ENCODE measurements at places on chromosomes 5 and 9. TPM values are rescaled to one million over a fixed set of nuclear protein-coding genes. Genes with fewer than 3 reads are reported as not detected.

GRCh38 chr5:55416306-55416705, 108.5 kb downstream of the MTREX start:
- H3K27ac ChIP-seq = no peak overlapping the region
- no peaks in the 10 kb centered on the region for H3K27me3 ChIP-seq
- H3K36me3 ChIP-seq = peaks cover 44% of the 10 kb centered on the region
- no peak overlapping the region for H3K4me3 ChIP-seq
- peaks cover 31% of the 10 kb centered on the region for H3K4me1 ChIP-seq

DNA sequence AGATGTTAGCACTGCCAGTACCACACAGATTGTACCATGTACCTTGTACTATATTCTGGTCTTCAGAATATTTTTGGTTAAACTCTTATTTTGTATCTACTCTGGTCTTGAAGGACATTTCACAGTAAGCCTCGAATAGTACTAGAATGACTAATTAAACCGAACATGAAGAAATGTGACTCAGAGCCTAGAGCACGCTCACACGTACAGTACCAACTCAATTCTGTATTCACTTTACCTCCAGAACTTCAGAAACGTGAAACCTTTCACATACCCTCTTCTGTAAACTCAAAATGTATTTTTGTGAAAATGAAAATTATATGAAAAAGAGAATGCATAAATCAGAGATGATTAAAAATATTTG, 112.8 kb downstream of the MVB12B start:
- peaks cover 6% of the 10 kb centered on the region for H3K4me1 ChIP-seq
- H3K36me3 ChIP-seq = no peaks in the 10 kb centered on the region
- no peak overlapping the region for H3K27ac ChIP-seq
- no peaks in the 10 kb centered on the region for H3K27me3 ChIP-seq

GRCh38 chr9:85223506-85224125, 518.1 kb downstream of the AGTPBP1 start:
- no peak for DNase-seq
- no peak overlapping the region for H3K4me3 ChIP-seq
- H3K4me1 ChIP-seq = no peaks in the 10 kb centered on the region
- no peak overlapping the region for H3K27ac ChIP-seq
- H3K36me3 ChIP-seq = no peaks in the 10 kb centered on the region

GRCh38 chr5:78591138-78591612, 57.4 kb downstream of the LHFPL2 start:
- no peak for DNase-seq
- H3K4me1 ChIP-seq = no peaks in the 10 kb centered on the region
- H3K4me3 ChIP-seq = no peak overlapping the region

DNA sequence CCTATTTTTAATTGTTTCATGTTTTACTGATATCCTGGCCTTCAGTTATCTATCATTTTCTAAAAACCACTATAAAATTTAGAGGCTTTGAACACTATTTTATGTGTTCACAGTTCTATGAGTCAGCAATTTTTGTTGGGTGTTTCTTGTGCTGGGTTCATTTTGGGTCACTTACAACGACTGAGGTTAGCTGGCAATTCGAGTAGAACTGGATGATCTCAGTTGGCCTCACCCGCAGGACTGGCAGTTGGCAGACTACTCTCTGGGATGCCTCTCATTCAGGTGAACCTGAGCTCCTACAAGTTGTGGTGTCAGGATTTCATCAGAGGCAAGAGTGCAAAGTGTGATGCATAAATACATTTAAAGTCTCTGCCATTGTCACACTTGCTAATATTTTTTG, 151.0 kb upstream of the PAPPA start:
- no peak overlapping the region for H3K27ac ChIP-seq
- no peak overlapping the region for H3K4me3 ChIP-seq
- no peaks in the 10 kb centered on the region for H3K36me3 ChIP-seq

- peaks cover 3% of the 10 kb centered on the region for H3K27me3 ChIP-seq
- no peaks in the 10 kb centered on the region for H3K36me3 ChIP-seq
- no peaks in the 10 kb centered on the region for H3K4me1 ChIP-seq
- no peak for DNase-seq
- H3K27ac ChIP-seq = no peak overlapping the region
- H3K4me3 ChIP-seq = no peak overlapping the region
Measured at GRCh38 chr9:72971411-72971810, 18.6 kb upstream of the ALDH1A1 start.

- no peak overlapping the region for H3K4me3 ChIP-seq
- H3K27ac ChIP-seq = no peak overlapping the region
- no peaks in the 10 kb centered on the region for H3K4me1 ChIP-seq
- DNase-seq = no peak
Measured at GRCh38 chr5:66363097-66363496, 219.0 kb downstream of the SREK1 start.

DNA sequence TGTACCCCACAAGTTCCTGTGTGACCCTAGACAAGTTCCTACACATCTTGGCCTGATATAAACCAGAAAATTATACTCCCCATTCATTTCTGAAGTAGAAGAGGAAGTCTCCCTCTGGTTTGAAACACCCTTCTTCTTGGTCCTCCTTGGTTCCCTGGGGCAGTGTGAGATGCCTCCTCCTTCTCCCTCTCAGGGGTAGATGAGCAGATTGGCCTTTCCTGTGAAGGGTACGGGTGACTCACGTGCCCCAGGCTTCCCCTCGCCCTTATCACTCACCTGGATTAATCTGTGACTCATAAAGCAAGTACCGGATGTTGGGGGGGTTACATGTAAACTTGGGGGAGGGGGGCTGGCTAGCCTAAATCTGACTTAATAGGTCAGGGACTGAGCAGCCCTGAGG, 11.1 kb upstream of the AQP3 start:
- H3K4me1 ChIP-seq = peaks cover 58% of the 10 kb centered on the region
- peak overlapping the region; percentile 13 for H3K4me3 ChIP-seq
- peak; percentile 84 for DNase-seq
- H3K27me3 ChIP-seq = no peaks in the 10 kb centered on the region
- H3K36me3 ChIP-seq = peaks cover 4% of the 10 kb centered on the region

DNA sequence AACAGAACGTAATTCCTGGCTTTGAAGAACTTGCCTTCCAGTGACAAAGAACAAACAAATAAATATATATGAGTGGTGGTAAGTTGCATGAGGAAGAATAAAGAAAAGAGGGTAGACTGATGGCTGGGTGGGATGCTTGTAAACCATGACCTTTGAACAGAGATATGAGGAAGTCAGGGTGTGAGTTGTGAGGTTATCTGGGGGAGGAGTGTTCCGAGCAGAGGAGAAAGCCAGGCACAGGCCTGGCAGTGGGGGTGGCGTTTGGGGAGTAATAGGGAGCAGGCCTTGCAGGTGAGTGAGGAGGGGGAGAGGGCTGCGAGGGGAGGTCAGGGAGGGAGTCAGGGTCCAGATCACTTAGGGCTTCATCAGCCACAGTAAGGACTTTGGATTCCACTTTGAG, 213.4 kb downstream of the PTTG1 start:
- no peaks in the 10 kb centered on the region for H3K4me1 ChIP-seq
- H3K4me3 ChIP-seq = no peak overlapping the region
- H3K27me3 ChIP-seq = peaks cover 8% of the 10 kb centered on the region
- no peak overlapping the region for H3K27ac ChIP-seq
- DNase-seq = no peak

DNA sequence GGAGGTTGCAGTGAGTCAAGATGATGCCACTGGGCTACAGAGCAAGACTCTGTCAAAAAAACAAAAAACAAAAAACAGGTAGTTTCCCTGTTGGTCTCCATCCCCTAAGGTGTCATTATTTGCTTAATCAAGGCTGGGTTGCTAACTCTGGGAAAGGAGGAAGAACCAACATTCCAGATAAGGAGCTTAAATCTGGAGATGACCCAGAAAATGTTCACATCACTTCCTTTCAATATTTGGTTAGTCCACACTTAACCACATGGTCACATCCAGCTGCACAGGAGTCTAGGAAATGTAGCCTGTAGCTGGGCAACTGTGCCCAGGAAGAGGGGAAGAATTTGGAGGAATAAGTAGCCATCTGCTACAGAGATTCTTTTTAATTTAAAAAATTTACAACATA, 25.9 kb upstream of the MEGF9 start:
- no peaks in the 10 kb centered on the region for H3K4me1 ChIP-seq
- DNase-seq = no peak
- peaks cover 2% of the 10 kb centered on the region for H3K36me3 ChIP-seq
- no peak overlapping the region for H3K4me3 ChIP-seq
- no peak overlapping the region for H3K27ac ChIP-seq

DNA sequence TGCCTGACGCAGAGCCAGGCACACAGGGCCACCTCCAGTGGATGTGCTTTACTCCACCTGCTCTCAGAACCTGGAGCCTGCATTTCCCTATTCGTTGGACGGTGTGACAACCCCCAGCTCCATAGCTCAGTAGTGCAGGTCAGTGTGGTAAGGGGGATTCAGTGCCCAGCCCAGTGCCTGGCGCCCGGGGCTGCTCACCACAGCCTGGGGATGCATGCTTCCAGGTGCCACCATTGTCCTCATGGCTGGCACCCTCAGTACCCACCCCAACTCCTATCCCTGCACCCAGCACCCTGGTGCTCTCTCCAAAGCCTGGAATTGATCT, 32.8 kb upstream of the ADAMTS2 start:
- H3K27ac ChIP-seq = no peak overlapping the region
- H3K4me1 ChIP-seq = no peaks in the 10 kb centered on the region
- no peak for DNase-seq
- no peaks in the 10 kb centered on the region for H3K27me3 ChIP-seq
- no peak overlapping the region for H3K4me3 ChIP-seq

GRCh38 chr9:105050296-105050695, 122.3 kb upstream of the ABCA1 start:
- no peak overlapping the region for H3K27ac ChIP-seq
- peaks cover 2% of the 10 kb centered on the region for H3K27me3 ChIP-seq
- DNase-seq = no peak
- no peaks in the 10 kb centered on the region for H3K36me3 ChIP-seq
- peaks cover 36% of the 10 kb centered on the region for H3K4me1 ChIP-seq

- no peak for DNase-seq
- H3K4me3 ChIP-seq = no peak overlapping the region
- H3K27ac ChIP-seq = no peak overlapping the region
- no peaks in the 10 kb centered on the region for H3K27me3 ChIP-seq
- no peaks in the 10 kb centered on the region for H3K36me3 ChIP-seq
- H3K4me1 ChIP-seq = no peaks in the 10 kb centered on the region
Measured at GRCh38 chr9:81581986-81582385, 107.4 kb downstream of the TLE1 start.

- DNase-seq = no peak
- peaks cover 3% of the 10 kb centered on the region for H3K27me3 ChIP-seq
- no peak overlapping the region for H3K4me3 ChIP-seq
- H3K36me3 ChIP-seq = no peaks in the 10 kb centered on the region
- H3K27ac ChIP-seq = no peak overlapping the region
- H3K4me1 ChIP-seq = no peaks in the 10 kb centered on the region
Measured at GRCh38 chr5:107085572-107085971, 585.2 kb downstream of the EFNA5 start.

DNA sequence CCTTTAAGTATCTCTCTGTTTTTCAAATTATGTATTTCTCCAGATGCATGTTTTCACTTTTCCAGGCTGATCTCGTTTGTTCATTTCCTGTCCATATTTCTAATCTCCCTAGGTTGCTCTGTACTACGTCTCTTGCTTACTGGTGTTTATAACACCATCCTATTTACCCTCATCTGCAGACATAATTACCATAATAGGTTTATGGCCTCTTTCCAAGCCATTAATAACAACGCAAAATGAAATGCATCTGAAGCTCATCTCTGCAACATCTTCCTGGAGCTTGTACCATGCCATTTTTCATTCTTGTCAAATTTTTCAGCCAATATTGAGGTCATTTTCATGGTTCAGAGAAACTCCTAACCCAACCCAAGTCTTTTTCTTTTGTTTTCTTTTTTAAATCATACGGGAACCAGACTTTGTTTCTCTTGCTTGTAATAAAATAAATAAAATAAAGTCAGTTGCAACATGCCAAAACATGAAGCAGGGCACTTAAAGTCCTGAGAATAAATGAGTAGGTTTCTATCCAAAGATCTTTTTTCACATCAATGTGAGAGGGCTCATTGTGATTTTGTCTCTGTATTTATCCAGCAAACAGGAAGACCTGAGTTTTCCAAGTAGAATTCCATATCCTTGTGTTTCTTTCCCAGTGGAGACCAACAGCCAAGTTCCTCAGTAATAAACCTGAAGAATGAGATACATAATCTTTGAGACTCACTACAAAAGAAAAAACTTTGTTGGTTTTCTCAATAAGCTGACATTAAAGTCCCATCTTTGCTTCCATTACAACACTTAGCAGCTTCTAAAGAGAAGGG, 37.0 kb downstream of the DPYSL3 start:
- H3K27ac ChIP-seq = no peak overlapping the region
- no peaks in the 10 kb centered on the region for H3K36me3 ChIP-seq
- no peaks in the 10 kb centered on the region for H3K27me3 ChIP-seq
- no peak for DNase-seq
- H3K4me1 ChIP-seq = no peaks in the 10 kb centered on the region

GRCh38 chr5:33167541-33167940, 273.2 kb upstream of the TARS1 start:
- no peaks in the 10 kb centered on the region for H3K27me3 ChIP-seq
- H3K27ac ChIP-seq = no peak overlapping the region
- no peaks in the 10 kb centered on the region for H3K36me3 ChIP-seq
- H3K4me1 ChIP-seq = no peaks in the 10 kb centered on the region
- DNase-seq = no peak

DNA sequence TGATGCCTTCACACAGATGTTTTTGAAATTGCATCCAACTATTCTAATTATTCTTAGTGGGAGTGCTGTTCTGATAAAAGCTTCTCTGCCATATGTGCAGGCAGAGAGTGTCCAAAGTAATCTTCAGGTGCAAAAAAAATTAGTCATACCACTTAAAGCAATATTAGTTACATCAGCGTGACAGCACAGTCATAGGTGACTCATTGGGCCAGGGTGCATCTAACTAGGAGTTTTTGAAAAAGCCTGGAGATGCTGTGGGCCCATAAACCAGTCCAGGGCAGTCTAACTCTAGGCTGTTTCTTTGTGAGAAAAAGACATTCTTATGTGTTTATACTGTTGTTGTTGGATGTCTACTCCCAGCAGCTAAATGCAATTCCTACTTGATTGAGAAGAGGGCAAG, 33.0 kb upstream of the C6 start:
- H3K36me3 ChIP-seq = no peaks in the 10 kb centered on the region
- H3K4me3 ChIP-seq = no peak overlapping the region
- no peak overlapping the region for H3K27ac ChIP-seq
- DNase-seq = no peak
- H3K4me1 ChIP-seq = no peaks in the 10 kb centered on the region

- no peaks in the 10 kb centered on the region for H3K36me3 ChIP-seq
- DNase-seq = no peak
- H3K4me3 ChIP-seq = no peak overlapping the region
- no peak overlapping the region for H3K27ac ChIP-seq
Measured at GRCh38 chr5:7753181-7753580, 97.8 kb downstream of the CFAP90 start.

SV2C gene
- total RNA-seq = 0.02 TPM

DBN1 gene
- 15.9 TPM for total RNA-seq

CEP120 gene
- total RNA-seq = 31.7 TPM

CDX1 gene
- not detected for total RNA-seq

P4HA2 gene
- total RNA-seq = 6.0 TPM

STK10 gene
- total RNA-seq = 98.2 TPM

CATSPER3 gene
- total RNA-seq = 0.45 TPM

PTCH1 gene
- 6.3 TPM for total RNA-seq

MARCOL gene
- not detected for total RNA-seq

Measured in activated CD4-positive, alpha-beta memory T cell treated with anti-CD3 and anti-CD28 coated beads for 36 hours (primary cell).